ENCODE measurements at places on chromosomes 4 and X.
A peak's percentile ranks its signal among the peaks of the same experiment; 100 is the strongest.

GRCh38 chr4:109206620-109207019 lies 95.8 kb downstream of the COL25A1 start:
- DNase-seq: no peak

GRCh38 chr4:8837181-8837841 lies 34.3 kb downstream of the HMX1 start:
- DNase-seq: peak; percentile 20

DNA sequence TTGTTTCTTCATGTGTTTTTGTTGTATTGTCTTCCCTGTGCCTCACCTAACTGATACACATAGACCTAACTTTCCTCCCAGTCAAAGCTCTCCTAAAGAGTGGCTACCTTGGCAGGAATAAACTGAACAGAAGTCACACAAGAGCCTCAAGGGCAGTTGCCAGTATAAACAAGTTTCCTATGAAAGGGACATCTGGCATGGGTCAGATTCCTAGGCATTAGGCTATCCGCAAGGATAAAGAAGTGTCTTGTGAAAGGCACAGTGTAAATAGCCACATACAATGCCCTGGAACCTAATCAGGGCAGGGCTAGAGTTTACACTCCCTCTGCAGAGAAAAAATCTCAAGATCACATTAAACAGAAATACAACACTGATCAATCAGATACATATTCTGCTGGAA lies 220.8 kb downstream of the SPANXN3 start:
- peak; percentile 7 for DNase-seq

- DNase-seq: no peak
Measured at GRCh38 chr4:89142691-89143669, 31.6 kb downstream of the TIGD2 start.

DNA sequence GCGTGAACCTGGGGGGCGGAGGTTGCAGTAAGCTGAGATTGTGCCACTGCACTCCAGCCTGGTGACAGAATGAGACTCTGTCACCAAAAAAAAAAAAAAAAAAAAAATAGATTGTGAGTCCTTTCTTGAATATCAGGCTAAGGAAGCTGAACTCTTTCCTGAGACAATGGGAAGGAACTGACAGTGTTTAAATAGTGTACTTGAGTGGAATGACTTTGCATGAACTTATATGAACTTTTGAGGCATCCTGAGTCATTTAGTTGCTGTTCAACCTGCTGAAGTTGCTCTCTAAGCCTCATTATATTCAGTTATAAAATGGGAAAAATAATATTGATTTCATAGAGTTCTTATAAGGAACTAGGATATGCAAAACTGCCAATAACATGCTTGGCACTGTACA lies 79.3 kb upstream of the LIMCH1 start:
- DNase-seq: no peak

DNA sequence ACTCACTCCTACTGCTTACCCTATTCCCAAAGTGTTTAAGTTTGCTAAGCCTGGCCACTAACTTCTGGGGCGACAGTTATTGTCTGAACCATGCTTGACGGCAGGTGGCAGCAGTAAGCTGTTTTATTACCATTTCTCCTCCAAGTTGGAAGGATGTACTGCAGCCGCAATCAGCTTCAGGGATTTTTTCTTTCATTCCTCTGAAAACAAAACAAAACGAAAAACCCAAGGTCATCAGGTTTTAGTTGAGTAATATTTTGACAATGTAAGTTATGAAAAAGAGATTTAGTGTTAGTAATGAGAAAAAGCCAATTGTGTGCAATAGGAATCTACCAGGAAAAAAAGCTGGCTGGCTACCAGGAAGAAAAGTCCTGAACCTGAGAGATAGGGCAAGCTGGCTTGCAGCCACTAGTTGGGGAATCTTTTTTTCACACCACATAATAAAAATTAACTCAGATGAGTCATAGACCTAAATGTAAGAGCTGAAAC lies 13.2 kb upstream of the RAB9B start:
- DNase-seq: peak; percentile 44

GRCh38 chr4:56531823-56532222 lies 26.2 kb downstream of the ARL9 start:
- no peak for DNase-seq

DNA sequence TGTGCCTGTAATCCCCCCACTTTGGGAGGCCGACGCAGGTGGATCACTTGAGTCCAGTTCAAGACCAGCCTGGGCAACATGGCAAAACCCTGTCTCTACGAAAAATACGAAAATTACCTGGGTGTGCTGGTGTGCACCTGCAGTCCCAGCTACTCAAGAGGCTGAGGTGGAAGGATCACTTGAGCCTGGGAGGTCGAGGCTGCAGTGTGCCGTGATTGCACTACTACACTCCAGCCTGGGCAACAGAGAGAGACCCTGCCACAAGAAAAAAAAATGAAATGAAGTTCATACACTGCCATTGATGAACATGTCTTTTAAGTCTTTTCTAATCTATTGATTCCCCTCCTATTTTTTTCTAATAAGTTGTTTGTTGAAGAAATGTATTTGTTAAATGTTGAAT lies 5.0 kb upstream of the ZFX start:
- DNase-seq: no peak
